ENCODE measurements at places on chromosomes 7 and 10.

DNA sequence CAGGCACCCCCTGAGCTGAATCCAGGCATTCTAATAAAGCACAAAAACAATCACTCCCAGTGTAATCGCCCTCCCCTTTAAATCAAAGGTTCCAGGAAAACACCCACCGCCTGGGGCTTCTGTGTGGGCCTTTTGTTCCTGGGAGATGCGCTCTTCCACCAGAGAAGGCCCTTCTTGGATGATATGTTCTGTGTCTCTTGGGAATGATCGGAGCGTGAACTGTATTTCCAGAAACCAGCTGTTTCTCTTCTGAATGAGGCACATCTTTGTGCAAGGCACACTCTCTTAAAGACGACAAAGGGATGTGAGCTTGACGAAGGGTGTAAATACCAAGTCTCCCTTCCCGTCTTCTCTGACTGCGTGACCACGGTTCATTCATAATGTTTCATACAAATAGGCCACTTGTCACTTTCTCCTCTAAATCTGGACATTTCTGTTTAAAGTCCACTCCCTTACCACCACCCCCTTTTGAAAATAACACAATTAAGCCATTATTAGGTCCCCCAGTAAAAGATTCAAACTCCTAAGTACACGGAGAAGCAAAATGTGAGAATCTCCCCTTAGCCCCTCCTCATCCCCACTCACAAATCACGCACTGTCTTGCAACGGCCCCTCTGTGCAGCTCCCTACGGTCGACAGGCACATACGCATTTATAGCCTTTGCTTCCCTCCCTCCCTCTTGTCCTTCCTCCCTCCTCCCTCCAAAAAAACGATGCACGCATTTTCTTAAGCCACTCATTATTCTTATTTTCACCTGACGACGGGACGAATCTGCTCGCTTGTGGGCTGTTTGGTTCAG lies 45.6 kb upstream of the ENO4 start:
- no peak for DNase-seq

DNA sequence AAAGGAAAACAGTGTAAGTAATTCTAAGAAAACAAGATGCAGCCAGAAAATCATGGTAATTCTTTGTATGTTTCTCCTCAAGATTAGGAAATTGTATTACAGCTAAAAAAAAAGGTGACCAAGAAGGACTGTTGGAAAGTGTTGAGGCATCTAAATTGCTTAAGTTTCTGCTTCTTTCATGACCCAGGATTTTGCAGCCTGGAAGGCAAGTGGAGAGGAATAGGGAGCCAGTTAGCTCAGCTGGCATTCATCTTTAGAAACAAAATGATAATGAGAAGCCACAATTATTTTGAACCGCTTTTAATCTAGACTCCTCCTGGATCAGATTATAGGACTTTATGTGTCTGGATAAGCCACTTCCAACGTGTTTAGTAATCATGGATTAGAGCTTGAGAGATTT lies 56.8 kb upstream of the TMEM229A start:
- no peak for DNase-seq

DNA sequence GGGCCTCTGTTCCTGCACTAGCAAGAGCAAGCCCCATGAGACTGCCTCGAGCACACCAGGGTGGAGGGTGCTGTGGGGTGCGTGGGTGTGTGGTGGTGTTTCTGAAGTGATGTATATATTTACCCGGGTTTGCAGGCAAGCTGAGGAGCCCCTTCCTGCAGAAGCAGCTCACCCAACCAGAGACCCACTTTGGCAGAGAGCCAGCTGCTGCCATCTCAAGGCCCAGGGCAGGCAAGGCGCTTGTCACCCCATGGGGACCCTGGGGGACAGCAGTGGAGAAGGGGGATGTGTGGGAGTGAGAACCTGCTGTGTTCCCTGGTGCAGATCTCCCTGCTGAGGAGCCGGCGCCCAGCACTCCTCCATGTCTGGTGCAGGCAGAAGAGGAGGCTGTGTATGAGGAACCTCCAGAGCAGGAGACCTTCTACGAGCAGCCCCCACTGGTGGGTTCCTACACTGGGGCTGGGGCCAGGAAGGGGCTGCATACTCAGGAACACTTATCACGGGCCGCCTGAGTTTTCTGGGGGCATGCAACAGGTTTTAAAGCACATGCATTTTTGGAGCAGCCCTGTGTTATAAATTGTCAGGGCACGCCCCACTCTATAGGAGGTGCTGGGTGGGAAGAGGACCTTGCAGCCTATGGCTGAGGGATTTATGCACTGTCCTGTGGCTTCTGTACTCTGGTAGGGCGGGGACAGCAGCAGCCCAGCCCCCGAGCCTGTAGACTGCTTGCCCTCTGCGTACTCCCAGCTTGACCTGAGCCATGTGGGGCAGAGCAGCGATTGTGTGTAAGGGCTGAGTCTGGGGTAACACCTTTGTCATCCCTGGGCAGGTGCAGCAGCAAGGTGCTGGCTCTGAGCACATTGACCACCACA lies 5.9 kb downstream of the PGAM2 start:
- DNase-seq, result peak; percentile 14

DNA sequence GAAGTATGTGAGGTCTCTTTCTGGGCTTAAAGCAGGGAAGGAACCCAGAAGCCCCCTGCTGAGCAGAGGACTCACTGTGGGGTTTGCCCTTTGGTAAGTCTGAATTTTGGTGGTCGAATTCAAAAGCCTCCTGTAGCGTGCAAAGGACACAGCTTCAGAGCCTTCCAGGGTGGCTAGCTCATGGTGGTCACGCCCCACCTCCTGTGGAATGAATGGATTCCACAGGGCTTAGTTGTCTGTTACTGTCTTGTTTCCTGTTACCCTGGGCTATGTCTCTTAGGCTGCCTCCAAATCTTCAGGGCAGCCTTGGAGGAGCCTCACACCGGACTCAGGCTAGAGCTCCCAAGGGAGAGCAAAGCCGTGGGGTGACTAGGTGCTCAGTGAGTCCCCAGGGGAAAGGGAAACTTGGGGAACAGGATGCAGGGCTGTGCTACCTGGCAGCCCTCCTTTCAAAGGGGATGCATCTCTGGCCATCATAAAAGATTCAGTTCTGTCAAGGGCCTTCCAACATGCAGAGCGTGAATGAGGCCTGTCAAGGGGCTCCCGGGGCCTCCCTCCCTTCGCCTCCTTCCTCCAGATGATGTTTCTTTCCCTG lies 211.7 kb downstream of the CCSER2 start:
- no peak for DNase-seq

DNA sequence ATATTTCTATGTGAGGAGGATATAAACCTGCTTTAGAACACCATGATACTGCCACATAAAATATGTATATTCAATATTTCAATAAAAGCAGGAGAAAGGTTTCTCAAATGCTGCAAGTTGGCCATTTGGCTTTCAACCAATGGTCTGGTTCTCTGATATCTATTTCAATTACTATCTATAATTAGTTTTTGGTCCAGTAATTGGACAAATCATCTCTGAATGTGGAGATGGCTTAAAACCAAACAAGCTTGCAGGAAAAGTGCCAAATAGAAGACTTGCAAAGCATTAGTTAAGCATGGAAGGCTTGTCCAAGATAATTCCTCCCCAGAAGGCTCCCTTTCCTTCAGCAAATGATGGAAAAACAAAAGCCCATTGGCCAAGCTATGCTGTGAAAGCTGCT lies 140.1 kb downstream of the CPEB3 start:
- DNase-seq, result no peak

- no peak for DNase-seq
These were observed 60.8 kb downstream of the ADRA2A start for GRCh38 chr10:111137587-111137986.

DNA sequence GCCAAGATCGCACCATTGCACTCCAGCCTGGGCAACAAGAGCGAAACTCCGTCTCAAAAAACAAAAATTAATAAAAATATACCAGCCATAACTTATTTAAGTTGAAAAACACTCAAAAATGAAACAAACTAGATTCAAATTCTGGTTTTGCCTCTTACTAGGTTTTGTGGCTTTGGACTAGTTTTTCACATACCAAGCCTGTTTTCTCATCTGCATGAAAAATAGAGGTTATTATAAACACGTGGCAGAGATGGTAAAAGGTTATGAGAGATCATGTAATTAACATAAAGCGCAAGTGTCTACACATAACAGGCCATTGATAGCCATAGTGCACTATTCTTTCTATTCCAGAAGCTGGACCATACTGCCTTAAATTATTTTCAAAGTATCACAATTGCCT lies 35.5 kb upstream of the CABCOCO1 start:
- no peak for DNase-seq

GRCh38 chr10:15898046-15898445 lies 37.7 kb upstream of the MINDY3 start:
- DNase-seq, result no peak

- DNase-seq, result no peak
These were observed 50.8 kb downstream of the VOPP1 start for GRCh38 chr7:55521512-55521911.

- DNase-seq, result no peak
These were observed 7.6 kb downstream of the CUBN start for GRCh38 chr10:17122052-17122451.

- no peak for DNase-seq
These were observed 286.2 kb downstream of the RPS24 start for GRCh38 chr10:78319841-78320240.

GRCh38 chr7:108181073-108181985 lies 51.2 kb upstream of the LAMB4 start:
- no peak for DNase-seq

- DNase-seq, result no peak
These were observed 292.0 kb upstream of the MBL2 start for GRCh38 chr10:53064614-53065013.

DNA sequence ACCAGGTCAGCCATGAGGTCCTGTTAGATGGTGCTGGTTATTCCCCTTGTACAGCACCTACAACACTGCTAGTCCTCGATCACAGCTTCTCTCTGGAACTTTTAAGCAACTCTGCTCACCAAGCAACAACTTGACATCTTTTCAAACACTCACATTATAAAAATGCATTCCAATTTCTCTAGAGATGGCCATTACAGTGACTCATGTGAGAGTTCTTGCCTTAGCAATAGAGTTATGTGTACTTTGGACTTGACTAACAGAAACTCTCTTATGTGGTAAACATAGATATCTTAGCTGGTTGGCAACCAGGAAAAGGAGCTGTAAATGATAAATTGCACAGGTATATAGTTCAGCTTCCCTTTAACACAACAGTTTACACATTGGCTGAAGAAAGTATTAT lies 122.2 kb downstream of the PDE1C start:
- DNase-seq, result no peak

GRCh38 chr10:43966571-43966965 lies 317.9 kb upstream of the ZNF32 start:
- no peak for DNase-seq

- DNase-seq, result no peak
These were observed 30.6 kb downstream of the MAPK8 start for GRCh38 chr10:48336978-48337599.

GRCh38 chr7:149150981-149151380 lies 3.7 kb downstream of the ZNF398 start:
- no peak for DNase-seq

DNA sequence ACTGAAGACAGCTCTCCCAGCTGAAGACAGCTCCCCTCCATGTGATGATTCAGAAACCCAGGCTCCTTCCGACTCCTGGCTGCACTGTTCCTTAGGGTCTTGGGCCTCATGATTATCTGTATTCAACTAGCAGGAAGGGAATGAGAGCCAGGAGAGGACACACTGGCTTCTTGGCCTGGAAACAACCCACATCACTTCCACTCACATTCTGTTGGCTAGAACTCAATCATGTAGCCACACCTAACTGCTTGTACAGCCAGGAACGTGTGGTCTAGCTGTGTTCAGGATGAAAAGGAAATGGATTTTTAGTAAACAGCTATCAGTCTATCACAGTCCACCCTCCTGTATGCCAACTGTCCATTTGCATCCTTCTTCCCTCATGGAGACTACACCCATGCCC lies 30.5 kb upstream of the XPNPEP1 start:
- DNase-seq, result no peak

GRCh38 chr7:35802102-35802466 lies 1.2 kb downstream of the SEPTIN7 start:
- no peak for DNase-seq

GRCh38 chr10:49441488-49442476 lies 45.9 kb upstream of the DRGX start:
- DNase-seq, result no peak

GRCh38 chr10:110311357-110311949 lies 6.7 kb upstream of the SMNDC1 start:
- DNase-seq, result no peak

DNA sequence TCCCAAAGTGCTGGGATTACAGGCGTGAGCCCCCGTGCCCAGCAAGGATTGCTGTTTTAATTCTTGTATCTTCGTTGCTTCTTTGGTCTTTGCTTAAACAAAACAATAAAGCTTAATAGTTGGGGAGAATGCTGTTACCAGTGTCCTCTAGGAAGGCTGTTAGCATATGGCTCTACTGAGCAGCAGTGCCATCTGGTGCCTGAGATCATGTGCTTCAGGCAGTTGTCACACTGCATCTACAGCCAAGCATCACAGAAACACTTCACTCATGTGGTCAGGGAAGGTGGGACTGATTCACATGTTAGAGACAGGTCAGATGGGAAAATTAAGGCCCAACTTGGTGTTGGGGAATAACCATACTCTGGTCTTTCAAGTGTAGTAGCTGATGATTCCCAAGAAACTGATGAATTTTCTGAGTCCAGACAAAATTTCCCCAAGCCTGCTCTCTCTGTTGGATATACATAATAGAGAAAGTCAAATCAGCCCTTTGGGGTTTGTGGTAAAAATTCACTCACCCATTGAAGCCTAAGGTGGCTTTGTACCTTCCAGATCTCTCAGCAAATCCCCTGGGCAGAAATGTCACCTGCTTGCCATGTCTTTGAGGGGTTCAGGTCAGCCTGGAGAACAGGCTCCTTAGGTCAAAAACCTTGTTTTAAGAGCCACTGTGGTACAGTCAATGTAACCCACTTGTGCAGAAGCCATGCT lies 28.4 kb downstream of the UBE2D4 start:
- DNase-seq, result no peak

GRCh38 chr10:132543916-132544743 lies 6.5 kb downstream of the INPP5A start:
- DNase-seq, result peak; percentile 11

DNA sequence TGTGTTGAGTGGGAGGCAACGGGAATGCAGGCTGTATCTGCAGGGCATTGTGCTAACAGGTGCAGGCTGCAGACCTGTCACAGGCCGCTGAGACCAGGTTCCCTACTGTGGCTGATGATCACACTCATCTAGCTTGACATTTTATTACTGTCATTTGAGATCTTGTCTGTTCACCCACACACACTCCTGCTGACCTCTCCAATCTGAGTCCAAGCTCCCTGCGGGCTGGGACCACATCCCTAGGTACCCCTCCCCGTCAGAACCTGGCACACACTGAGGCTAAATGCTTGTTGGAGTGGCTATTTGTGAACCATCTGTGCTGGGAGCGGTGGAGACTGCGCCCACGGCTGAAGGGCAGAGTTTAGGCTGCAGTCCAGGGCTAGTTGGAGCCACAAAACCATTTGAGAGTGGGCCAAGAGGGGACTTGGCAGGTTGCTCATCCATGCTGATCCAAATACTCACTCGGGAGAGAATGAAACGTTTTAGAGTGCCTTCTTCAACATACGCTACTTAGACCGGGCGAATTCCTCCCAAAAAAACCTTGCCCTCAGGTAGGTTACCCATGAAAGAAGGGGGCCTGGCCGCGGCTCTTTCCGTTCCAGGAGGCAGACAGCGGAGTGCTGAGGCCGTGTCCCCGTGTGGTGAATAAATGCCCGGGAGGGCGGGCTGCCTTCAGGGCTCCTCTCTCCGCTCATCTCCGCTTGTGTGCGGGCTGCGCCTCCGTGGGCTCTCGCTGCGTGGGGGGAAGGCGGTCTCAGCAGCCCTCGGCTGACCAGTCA lies 164.4 kb downstream of the RGS10 start:
- peak; percentile 64 for DNase-seq

GRCh38 chr10:10623958-10624566 lies 393.6 kb upstream of the CELF2 start:
- DNase-seq, result no peak

GRCh38 chr10:29119374-29119773 lies 169.5 kb upstream of the LYZL1 start:
- DNase-seq, result peak; percentile 19

Measured in left ventricle myocardium inferior (tissue), 1 donor.